ENCODE measurements at places on chromosomes 4 and X.

DNA sequence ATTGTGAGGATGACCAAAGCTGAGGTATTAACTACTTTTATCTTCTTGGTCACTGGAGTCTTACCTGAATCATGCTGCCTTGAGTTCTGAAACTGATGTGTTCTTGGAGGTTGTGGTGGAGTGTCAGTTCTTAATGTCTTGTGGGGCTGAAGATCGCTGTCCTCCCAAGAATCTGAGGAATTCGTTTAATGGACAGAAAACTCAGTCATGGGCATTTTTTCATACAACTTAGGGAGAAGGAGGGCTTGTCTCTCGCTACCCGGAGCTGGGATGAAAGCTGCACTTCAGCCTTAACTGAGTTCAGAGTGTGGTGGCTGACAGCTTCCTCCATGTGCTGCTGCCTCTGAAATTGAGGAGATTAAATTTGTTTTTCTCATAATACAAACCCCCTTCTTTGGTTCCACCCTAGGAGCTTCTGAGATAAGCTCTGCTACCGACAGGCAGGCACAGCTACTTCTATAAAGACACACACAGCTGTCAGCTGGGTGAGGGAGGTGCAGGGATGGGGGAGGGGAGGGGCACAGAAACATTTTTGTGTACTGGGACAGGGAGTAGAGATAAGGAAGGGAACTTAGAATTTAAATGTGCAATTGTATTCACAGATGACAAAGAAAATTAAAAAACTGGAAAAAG, 30.8 kb downstream of the RBBP7 start:
- no peak for DNase-seq

DNA sequence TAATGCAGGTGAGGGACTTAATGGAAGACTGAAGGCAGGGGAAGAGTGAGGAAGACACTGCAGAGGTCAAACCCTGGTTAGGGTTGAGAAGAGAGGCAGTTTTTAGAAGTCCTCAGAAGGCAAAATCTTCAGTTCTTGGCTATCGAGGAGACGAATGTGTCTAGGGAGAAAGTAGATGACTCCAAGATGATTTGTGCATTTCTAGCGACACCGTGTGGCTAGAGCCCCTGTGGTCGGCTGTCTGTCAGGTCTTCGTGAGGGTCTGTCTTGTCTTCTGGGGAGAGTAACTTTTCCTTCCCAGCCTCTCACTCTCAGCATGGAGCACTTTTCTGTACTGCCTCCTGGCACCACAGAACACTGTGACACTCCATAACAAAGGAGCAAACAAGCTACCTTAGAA, 458.1 kb downstream of the STIM2 start:
- DNase-seq: no peak

DNA sequence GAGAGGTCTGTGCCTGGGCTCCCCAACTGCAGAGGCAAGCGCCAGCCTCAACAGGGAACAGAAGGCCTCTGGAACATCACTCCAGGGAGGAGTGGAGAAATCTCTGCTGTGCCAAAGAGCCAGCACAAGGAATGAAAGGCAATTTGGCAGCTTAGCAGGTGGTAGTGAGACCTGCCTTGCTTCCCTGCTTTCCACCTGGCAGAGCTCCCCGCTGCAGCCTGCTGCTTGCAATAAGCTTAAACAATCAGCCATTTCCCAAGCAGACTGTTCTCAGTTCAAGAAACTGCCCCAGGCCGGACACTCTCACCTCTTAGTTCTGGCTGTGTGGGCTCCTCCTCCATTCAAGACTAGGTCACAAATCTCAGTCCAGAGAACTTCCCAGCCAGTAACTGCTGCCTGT, 370.6 kb downstream of the MAGEB5 start:
- no peak for DNase-seq

- DNase-seq: no peak
Measured at GRCh38 chr4:155593793-155594192, 72.9 kb upstream of the GUCY1A1 start.

- DNase-seq: no peak
Measured at GRCh38 chrX:152445926-152446325, 5.2 kb downstream of the GABRA3 start.

- no peak for DNase-seq
Measured at GRCh38 chr4:122562449-122562848, 58.4 kb downstream of the IL21 start.

- peak; percentile 87 for DNase-seq
Measured at GRCh38 chrX:23907498-23908218, at the start of the genes APOO and CXorf58. Gene APOO (minus strand): TSS chrX:23907938. CDS start chrX:23907702, 236 bp downstream. Gene CXorf58 (plus strand): TSS chrX:23908006. CDS start chrX:23910303, 2,297 bp downstream.

DNA sequence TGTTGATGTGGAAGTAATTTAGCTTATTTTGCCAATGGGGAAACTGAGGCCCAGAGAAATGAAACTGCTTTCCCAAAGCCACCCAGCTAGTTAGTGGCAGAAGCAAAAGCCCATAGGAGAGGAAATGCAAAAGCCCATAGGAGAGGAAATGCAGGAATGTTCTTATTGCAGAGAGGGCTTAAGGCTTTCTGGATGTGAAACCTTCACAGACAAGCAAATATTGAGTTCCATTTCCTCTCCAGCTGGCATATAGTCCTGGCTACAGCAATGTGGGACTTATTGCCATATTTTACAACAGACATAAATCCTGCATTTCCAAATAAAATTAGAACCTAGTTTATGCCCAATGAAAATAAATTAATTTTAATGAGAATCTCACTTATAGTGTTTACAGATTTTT, 69.7 kb downstream of the TMEM154 start:
- no peak for DNase-seq

GRCh38 chr4:74926007-74926406, 6.9 kb upstream of the PARM1 start:
- DNase-seq: no peak

- peak; percentile 64 for DNase-seq
Measured at GRCh38 chrX:46978341-46979291, 66.4 kb downstream of the JADE3 start.

DNA sequence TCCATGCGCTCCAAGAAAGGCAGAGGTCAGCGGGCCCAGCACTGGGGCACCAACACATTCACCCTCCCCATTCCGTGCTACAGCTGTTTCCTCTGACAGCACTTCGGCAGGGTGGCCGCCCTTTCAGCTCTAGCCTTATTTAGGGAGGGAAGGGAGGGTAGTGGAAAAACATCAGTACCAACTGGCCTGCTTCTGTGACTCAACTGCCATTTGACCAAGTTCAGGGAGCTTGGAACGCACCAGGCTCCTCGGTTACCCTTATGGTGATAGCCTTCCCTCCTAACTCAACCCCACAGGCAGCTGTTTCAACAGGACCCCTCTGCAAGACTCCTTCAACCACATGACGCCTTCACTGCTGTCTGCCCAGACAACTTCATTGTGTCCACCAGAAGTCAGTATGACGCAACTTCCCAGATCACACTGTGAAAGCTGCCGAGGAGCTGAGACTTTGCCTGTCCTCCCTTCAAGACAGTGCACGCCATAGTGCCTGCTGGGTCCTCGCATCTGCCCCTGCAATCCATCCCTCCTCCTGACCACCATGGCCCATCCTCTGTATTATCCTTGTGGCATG, 132.2 kb downstream of the AFAP1 start:
- DNase-seq: no peak

- DNase-seq: no peak
Measured at GRCh38 chr4:72900952-72901351, 168.6 kb downstream of the COX18 start.

DNA sequence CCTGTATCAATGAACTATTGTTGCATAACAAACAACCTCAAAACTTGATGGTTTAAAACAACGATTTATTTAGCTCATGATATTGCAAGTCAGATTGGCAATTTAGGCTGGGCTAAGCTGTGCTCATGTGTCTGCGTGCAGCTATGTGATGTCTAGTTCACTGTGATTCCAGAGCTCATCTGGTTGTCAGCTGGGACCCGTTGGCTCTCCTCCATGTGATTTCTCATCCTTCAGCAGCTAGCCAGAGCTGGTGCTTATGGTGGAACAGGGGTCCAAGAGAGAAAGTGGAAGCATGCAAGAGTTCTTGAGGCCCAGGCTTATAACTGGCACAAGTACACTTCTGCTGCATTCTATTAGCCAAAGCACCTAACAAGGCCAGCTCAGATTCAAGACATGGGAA, 28.8 kb upstream of the TRPC3 start:
- no peak for DNase-seq

GRCh38 chrX:45840411-45840950, 639.8 kb upstream of the DIPK2B start:
- DNase-seq: no peak

- DNase-seq: no peak
Measured at GRCh38 chr4:15893962-15894361, 44.6 kb downstream of the FGFBP1 start.

- peak; percentile 35 for DNase-seq
Measured at GRCh38 chr4:142405021-142405694, 440.9 kb downstream of the INPP4B start.

GRCh38 chrX:17495052-17495451, 120.1 kb downstream of the NHS start:
- DNase-seq: no peak

DNA sequence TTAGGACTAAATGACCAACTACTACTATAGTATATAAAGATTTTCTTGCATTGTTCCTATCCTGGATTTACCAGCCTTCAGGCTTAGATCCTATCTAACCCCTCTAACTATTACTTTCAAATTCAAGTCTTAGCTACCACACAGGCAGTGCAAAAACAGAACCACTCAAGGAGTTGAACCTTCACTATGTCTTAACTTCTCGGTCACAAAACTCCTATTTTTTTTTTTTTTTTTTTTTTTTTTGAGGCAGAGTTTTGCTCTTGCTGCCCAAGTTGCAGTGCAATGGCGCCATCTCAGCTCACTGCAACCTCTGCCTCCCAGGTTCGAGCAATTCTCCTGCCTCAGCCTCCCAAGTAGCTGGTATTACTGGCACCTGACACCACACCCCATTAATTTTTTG, 6.3 kb upstream of the FAM200B start:
- no peak for DNase-seq

DNA sequence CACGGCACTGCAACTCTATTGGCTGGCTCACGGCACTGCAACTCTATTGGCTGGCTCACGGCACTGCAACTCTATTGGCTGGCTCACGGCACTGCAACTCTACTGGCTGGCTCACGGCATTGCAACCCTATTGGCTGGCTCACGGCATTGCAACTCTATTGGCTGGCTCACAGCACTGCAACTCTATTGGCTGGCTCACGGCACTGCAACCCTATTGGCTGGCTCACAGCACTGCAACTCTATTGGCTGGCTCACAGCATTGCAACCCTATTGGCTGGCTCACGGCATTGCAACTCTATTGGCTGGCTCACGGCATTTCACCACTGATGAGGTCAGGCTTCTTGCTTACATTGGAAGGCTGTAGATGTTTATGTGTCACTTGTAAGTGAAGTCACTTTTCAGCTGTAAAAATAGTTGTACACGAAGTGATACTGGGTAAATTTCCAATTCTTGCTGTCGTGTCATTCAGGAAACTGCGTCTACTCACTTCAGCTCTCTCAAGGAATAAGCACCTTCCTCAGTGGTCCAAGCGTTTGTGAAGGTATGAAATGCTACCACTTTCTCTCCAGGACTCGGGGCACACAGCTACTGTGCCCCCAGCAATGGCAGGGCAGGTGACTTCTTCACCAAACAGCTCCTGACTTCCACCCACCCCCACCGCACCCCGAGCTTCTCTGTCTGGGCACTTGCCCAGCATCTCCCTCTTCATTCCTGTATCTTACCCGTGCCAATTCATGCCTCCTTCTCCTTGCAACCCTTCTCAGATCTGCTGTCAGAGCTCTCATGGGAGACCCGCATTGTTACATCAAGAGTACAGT, 141.3 kb downstream of the AFAP1 start:
- DNase-seq: no peak

DNA sequence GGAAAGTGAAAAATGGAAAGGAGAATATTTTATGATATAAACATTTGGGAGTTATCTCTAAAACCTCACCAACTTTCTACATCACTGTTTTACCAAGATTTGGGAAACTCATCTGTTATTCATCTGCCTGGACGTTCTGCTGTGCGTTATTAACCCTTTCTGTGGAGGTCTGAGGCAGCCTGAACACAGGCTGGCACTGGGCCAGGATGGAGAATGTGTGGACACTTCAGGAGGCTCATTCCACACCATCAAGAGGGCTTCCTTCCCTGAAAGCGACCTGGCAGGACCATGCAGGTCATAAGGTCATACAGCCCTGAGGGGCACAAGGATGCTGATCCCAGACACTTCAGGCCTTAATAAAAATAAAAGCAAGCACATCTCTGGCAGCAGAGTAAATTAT, 31.2 kb upstream of the TMEM184C start:
- DNase-seq: no peak

DNA sequence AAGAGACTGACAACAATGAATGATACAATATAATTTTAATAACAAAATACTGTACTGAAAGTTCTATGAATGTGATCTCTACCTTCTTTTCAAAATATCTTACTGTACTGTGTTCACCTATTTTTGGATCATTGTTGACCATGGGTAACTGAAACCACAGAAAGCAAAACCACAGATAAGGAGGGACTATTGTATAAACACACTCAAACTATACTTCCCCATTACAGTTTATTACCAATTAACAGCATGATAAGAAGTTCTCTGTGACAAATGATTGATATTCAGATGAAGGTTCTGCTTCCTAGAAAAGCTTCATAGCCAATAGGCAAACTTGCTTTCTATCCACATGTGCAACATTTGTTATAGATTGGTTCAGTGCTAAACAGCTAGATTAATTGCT, 50.1 kb downstream of the GABRG1 start:
- DNase-seq: no peak

DNA sequence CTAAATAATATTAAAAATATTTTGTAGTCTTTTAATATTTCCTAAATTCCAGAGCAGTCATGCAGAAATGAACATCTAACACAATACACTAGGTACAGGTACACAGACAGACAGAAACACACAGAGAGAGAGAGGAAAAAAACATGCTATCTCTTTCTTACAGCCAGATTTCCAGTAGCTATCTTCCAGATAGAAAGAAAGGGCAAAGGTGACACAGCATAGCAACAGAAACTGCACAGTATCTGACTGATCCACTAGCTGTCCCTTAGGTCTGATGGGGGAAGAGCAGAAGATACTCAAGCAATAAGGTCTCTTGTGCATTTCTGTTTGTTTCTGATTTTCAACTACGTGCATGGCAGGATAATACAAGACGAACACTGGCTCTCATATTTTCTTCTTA, 7.8 kb downstream of the FBXW7 start:
- DNase-seq: no peak

DNA sequence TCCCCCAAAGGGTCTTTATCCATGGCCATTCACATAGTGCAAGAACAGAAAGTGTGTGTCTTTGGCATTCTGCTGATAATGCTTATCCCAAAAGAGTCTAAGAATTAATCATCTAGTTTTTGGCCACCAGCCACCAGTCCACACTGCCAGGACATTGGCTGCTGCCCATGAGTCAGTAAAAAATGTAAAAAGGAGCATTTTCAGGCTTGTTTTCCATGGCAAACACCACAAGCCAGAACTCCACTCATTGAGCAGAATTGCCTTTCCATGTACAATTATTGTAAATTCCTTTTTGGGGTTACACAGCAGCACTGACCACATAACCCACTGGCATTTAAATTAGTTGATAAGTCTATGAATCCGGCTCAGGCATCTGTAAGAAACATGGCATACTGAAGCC, 89.2 kb upstream of the PRDX4 start:
- no peak for DNase-seq

- DNase-seq: no peak
Measured at GRCh38 chr4:11424000-11424399, 4.7 kb downstream of the HS3ST1 start.

GRCh38 chr4:62023633-62024032, 823.5 kb downstream of the ADGRL3 start:
- no peak for DNase-seq
